Activated CD4-positive, alpha-beta memory T cell treated with anti-CD3 and anti-CD28 coated beads, Interleukin-2, amount 10 ng/mL, durations not matched to agents 7 days and 5 days (primary cell): ENCODE measurements at places on chromosomes 3 and 15. TPM values are rescaled to one million over a fixed set of nuclear protein-coding genes. Genes with fewer than 3 reads are reported as not detected.

PBRM1 gene
- total RNA-seq = 70.2 TPM

FRMD5 gene
- not detected for total RNA-seq

AGBL1 gene
- total RNA-seq = not detected

STRIT1 gene
- not detected for total RNA-seq
